ENCODE measurements at places on chromosomes 12 and 14.

DNA sequence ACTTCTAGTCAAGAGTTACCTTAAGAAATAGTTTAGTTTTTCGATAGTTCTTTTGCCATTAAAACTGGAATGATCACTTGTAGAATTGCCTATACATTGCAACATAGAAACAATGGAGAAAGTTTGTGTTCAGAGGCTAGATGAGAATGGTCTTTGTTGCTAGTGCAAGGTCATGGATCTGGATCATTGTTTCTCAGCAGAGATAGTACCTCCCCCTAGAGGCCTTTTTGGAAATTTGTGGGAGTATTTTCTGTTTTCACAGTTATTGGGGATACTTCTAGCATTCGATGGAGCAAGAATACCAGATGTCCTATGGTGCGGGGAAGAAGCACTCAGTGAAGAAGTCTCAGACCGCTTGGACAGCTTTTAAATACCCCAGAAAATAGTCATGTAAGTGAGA lies 138.8 kb upstream of the HMGA2 start:
- DNase-seq, result peak; percentile 0

DNA sequence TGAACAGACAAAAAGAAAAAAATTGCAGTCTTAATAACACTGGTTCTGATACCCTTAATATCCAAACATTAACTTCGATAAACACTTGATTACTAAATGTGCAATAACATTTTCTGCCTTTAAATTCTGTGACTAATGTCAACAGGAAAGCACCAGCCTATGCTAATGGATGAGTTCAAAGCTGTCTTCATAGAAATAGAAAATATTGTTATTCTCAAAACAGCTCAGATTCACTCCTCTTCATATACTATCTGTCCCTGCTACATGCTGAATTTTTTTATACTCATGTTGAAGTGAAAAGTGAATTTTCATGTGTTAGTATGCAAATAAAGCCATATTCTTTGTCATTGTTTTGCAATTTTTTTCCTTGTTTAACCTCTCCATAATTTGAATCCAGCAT lies 13.9 kb downstream of the TAS2R43 start:
- DNase-seq, result no peak

- DNase-seq, result no peak
Observed at GRCh38 chr12:70617450-70617849, 19.8 kb downstream of the PTPRB start.

DNA sequence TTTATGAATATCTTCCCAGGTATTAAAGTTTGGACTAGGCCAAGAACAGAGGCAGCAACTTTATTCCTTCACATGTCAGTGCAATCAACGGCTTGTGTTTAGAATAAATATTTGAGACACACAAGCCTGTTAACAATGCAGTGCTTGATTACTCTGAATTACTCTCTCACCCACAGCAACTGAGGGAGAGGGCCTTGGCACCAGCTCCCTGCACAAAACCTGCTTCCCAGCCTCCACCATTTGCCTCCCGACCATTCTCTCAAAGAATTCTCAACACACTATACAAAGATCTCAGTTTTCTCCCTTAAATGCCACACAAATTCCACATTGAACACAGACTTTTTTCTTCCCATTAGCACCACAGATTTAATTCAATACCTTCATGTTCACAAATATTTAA lies 77.0 kb downstream of the STON2 start:
- no peak for DNase-seq

Measured in NCI-H1694 (cell line).